NCI-H1048 (cell line): ENCODE measurements at places on chromosomes 2 and 18.

- DNase-seq: no peak
Observed at GRCh38 chr2:161085149-161085548, 75.1 kb upstream of the TANK start.

GRCh38 chr2:120246546-120247300 lies 5.9 kb upstream of the RALB start:
- DNase-seq: no peak

GRCh38 chr2:183530333-183530901 lies 406.2 kb downstream of the NUP35 start:
- no peak for DNase-seq

GRCh38 chr2:238483021-238483420 lies 56.3 kb downstream of the ASB1 start:
- DNase-seq: no peak

DNA sequence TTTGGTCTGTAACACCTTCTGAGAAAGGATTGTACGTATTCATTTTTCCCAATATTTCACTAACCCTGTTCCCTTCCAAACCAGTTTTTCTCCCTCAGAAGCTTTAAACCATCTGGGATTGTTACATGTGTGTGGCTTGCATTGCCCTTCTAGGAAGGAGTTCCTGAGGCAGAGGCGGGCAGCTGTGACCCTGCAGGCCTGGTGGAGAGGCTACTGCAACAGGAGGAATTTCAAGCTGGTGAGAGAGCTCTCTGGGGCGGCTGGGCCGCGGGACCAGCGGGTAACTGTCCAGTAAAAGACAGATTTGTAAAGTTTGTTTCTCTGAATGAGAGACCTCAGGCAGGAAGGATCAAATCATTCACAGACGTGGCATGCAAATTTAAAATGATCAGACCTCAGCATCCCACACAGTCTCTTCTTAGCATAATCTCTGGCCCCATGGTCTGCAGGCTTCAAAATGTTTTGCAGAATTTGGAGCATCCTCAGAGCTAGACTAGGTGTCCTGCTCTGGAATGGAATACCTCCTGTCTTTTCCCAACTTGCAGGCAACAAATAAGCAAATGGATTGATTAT lies 40.2 kb upstream of the GPR17 start:
- DNase-seq: no peak

- no peak for DNase-seq
Observed at GRCh38 chr2:80078290-80079036, 226.1 kb downstream of the LRRTM1 start.

GRCh38 chr18:13237073-13237472 lies 18.5 kb downstream of the LDLRAD4 start:
- DNase-seq: no peak

GRCh38 chr2:9735335-9735734 lies 104.5 kb upstream of the YWHAQ start:
- no peak for DNase-seq

GRCh38 chr18:79445221-79445620 lies 49.5 kb downstream of the NFATC1 start:
- no peak for DNase-seq

GRCh38 chr2:172667581-172668325 lies 67.9 kb upstream of the RAPGEF4 start:
- DNase-seq: no peak

DNA sequence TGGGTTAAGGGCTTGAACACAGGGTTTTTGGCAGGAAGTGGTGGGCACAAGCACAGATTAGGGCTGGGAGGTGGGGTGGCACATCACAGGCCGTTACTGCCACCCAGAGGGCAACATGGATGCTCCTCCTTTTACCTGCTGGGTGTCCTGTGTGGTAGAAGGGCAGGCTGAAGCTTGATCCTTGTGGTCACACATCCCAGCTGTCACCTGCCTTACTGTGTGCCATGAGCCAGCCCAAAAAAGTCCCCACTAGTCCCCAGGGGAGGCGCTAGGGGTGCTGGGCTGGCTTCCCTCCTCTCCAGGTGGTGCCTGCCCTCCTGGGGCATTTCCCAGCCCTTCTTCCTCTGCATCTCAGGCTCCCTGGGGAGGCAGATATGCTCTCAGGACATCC lies 50.5 kb upstream of the ALPP start:
- DNase-seq: no peak

- no peak for DNase-seq
Observed at GRCh38 chr2:228728961-228729360, 542.1 kb downstream of the PID1 start.

DNA sequence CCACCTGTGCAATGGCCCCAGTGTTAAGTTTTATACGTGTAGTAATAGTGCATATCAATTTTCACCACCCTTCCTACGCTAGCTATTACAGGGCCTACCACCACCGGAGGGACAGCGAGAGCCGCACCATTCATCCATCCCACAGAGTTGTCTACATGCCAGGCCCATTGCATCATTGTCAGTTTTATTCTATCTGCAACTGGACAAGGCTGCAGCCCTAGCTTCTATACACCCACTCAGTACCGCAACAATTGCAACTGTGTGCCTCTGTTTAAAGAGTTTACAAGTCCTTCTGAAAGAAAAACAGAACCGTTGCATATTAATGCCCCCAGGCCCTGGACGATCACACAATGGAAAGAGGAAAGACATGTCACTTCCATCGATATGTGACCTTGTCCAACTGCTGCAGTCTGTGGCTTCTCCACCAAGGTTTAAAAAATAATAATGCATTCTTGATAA lies 58.6 kb downstream of the ZEB2 start:
- DNase-seq: peak; percentile 21

GRCh38 chr2:55839182-55839819 lies 84.3 kb downstream of the EFEMP1 start:
- no peak for DNase-seq

GRCh38 chr2:241620419-241620769 lies 16.6 kb downstream of the THAP4 start:
- no peak for DNase-seq

DNA sequence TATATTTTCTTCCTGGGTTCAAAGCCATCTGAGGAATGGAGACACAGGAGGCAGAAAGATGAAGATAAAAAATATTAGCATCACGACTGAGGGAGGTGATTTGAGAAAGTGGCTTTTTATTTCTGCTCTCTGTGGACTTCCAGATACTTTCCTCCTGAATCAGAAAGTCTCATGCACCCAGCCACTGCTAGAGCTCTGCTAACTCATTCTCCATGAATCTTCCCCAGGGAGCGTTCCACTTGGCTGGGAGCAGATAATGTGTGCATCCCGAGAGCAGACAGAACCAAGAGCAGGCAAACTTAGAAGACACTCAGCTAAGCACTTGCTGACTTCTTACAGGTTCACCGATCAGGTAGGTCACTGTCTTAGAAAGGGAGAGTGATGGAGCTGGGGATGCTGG lies 264.1 kb upstream of the THUMPD2 start:
- no peak for DNase-seq

GRCh38 chr18:79567481-79568147 lies 112.0 kb upstream of the CTDP1 start:
- DNase-seq: no peak

- no peak for DNase-seq
Observed at GRCh38 chr2:11480406-11480805, 14.4 kb upstream of the E2F6 start.

DNA sequence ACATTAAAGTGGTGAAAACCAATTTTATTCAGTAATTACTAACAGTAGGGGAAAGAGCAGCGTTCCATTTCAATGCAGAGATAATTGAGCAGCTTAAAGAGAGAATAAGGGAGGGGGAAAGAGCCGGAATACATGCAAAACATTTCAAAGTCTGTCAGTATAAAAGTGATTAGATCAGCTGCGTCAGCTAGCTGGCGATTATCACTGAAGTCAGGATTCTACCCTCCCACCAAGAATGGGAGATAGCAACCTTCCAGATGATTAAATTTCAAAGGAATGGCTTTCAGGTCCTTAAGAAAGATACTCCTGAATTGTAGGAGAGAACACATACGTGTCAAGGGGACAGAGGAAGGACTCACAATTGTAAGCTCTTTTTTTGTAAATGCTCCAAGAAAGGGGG lies 2.7 kb upstream of the ZC3H6 start:
- DNase-seq: no peak

DNA sequence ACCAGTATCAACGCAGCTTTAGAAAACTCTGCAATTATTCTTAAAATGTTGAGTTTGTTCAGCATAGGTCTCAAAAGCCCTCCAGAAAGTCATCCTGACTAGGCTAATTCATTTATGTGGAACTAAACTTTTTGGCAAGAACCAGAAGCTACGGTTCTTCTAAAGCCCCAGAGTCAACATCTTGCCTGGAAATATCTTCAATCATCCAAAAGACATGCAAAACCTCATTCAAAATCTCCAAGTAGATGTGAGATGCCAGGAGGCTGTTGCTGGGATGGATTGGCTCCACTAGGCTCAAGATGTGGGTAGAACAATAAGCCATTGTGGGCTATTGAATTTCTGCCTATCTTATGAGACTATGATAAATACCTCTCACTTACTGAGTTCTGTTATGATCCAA lies 2.1 kb upstream of the SCG2 start:
- DNase-seq: no peak

GRCh38 chr2:39437522-39438296 lies 624 bp upstream of the MAP4K3 start:
- no peak for DNase-seq

DNA sequence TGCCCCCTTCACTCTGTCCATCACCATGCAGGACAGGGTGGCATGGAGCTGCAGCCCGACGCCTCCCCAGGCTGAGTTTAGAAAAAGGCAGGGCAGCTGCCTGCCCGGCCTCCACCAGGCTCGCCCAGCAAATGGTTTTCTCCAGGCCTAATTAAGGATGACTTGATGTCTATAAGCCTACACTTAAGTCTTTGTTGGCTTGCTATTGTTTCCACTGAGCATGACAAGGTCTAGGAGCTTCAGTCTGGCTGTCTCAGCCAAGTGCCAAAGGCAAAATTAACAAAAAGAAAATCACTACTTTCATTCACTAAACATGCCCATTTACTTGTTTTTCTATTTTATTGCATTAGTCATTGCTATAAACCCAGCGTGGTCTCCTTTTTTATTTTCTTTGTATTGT lies 372.2 kb downstream of the INSIG2 start:
- no peak for DNase-seq

GRCh38 chr2:124668161-124668560 lies 643.1 kb downstream of the CNTNAP5 start:
- DNase-seq: no peak

DNA sequence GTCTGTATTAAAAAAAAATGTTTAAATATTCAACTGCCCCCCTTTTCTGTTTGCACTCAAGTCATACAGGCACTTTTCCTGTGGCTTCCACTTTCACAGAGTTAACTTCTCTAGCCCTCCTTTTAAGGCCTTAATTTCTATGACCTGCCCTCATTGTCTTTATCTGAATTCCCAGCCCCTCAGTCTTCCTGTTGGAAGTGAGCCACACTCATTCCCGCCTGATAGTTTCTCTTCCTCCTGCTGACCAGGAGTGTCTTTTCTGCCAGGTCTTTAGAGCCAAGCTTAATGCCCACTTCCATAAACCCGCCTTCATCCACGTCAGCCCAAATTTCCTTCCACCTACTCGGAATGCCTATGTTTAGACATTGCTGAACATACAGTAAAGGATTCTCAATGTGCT lies 10.5 kb downstream of the COPS8 start:
- no peak for DNase-seq

- no peak for DNase-seq
Observed at GRCh38 chr18:23998018-23998417, 16.5 kb upstream of the TTC39C start.

DNA sequence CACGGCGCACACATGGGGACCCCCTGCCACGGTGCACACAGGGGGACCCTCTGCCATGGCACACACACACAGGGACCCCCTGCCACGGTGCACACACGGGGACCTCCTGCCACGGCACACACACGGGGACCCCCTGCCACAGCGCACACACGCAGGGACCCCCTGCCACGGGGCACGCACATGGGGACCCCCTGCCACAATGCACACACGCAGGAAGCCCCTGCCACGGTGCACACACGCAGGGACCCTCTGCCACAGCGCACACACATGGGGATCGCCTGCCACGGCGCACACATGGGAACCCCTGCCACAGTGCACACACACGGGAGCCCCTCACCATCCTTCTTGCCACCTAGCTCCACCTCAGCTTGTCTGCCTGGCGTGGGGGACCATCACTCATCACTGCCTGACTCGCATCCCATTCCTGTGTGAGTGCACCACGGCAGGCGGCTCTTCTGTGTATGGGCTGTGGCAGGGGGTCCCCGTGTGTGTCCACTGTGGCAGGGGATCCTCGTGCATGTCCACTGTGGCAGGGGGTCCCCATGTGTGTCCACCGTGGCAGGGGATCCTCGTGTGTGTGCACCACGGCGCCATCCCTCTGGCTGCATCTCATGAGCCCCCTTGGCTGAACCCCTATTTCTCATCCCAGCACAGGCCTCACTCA lies 206.7 kb downstream of the EIPR1 start:
- DNase-seq: no peak

- no peak for DNase-seq
Observed at GRCh38 chr2:6310256-6311215, 555.2 kb downstream of the CMPK2 start.

DNA sequence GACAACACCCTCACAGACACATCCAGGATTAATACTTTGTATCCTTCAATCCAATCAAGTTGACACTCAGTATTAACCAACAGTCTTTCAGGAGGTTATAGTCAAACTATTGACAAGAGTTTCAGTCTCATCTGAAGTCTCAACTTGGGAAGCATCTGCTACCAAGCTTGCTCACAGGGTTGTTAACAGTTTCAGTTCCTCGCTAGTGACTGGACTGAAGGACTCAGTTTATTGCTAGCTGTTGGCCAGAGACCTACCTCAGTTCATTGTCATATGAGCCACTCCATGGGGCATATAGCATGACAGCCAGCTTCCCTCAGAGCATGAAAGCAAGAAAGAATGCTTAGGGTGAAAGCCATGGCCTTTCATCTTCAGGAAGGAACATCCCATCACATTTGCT lies 228.6 kb downstream of the EPHA4 start:
- DNase-seq: no peak

GRCh38 chr2:174595116-174595809 lies 2.3 kb downstream of the WIPF1 start:
- no peak for DNase-seq
